Right ventricle myocardium superior (tissue), 1 donor: ENCODE measurements at places on chromosomes 11 and 22. TPM values are rescaled to one million over a fixed set of nuclear protein-coding genes. Genes with fewer than 3 reads are reported as not detected.

Gene RIMBP3B
- not detected for total RNA-seq

DNA sequence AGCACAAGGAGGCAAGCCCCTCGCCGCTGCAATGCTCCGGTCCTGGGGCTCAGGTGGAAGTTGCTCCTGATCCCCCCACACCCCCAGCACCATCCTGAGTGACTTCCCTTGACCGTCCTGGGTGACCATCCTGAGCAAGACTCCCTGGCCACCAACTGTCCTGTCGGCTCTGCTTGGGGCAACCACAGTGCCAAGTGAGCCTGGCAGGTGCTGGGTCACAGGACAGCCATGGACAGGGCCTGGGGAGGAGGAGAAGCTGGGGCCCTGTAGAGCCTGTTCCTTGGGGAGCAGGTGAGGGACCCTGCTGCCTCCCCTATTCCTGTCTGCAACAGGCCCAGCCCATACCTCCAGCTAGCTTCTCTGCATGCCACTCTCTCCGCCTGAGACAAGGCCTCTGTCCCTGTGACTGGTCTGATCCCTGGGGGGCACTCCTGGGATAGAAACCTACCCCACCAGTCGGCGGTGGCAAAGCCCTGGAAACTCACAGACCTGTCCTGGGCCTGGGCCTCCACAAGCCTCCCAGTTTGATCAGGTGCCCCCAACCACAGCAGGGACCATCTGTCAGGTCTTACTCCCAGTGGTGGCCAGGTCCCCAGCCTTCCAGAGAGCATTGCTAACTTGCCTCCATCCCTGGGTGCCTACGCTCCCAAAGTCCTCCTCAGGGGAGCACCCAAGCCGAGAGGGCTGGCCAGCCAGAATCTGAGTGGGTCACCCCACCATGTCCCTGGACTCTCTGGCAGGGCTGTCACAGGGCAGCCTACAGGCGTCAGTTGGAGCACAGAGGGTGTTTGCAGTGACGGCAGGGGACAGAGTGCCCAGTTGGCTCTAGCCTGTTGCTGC, 68.7 kb upstream of the WNT7B start:
- peak; percentile 61 for DNase-seq

GRCh38 chr11:64861227-64861975, 16.9 kb upstream of the CDC42BPG start:
- no peak for DNase-seq

DNA sequence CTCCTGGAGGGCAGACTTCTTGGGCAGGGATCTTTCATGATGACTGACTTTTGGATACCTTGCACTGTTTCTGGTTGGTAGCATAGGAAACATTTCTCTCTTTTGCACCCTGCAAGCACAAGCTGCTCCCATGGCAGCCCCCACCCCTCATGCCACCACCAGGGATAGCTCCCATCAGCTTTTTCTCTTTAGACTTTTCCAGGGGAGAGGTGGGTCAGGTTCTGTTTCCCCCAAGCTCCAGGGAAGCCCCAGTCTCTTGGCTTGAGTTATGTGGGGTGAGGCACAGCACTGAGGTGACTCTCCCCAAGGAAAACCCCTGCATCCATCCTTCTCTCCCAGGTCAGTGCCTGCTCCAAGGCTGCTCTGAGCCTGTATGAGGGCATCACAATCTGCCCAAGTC, 22.5 kb downstream of the LRRC32 start:
- no peak for DNase-seq

- DNase-seq: no peak
Observed at GRCh38 chr11:71232364-71232763, 20.0 kb downstream of the SHANK2 start.

DNA sequence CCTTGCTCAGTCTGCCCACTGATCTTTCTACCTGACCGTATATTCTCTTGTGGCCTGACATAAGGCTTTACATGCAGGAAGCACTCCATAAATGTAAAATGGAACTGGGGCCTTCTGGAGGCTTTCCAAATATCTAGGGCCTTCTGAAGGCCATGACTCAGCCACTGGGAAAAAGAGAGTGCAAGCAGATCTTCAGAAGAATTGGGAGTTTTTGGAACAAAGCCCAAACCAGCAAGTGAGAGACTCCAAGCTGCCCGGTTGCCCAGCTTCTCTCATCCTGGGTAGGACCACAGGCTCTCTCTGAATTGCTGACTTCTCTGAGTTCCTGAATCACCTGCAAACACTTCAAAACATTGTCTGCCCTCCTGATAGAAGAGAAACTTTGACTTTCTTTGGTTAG, 107.9 kb upstream of the BMAL1 start:
- DNase-seq: no peak

Gene OR51I1
- total RNA-seq: not detected

Gene LRRC74B
- total RNA-seq: not detected

- no peak for DNase-seq
Observed at GRCh38 chr11:20197881-20198280, 37.6 kb upstream of the DBX1 start.

DNA sequence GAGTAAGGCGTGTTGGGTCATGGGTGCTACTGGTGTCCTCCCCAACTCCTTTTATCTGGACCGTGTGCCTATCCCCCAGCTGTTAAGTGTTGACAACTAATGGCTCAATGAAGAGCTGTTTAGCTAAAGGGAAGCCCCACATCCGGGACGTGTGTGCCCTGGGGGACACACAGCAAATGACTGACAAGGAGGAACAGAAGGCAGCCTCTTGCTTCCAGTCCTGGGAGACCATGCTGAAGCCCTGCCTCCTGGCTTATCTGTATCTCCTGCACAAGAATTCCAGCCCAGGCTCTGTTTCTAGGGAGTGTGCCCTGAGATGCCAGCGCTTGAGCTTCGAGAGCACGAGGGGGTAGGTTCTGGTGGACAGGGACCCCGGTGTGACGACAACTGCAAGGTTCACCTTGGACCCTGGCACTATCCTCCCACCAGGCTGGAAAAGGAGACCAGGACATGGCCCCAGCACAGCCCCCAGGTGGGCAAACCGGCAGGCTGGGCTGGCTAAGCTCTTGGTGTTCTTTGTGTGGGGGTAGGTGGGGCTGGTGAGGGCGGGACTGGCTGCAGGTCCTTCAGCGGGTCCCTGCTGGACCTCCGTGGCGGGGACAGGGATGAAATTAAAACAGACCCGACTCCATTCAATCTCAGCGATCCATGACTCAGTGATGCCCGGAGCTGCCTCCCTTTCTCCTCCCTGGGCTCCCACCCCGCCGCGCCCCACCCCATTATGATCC, 21.0 kb downstream of the ASCL2 start:
- no peak for DNase-seq

- peak; percentile 85 for DNase-seq
Observed at GRCh38 chr11:94134651-94135512, 6.2 kb downstream of the PANX1 start.

Gene CSKMT
- total RNA-seq: 3.7 TPM

DNA sequence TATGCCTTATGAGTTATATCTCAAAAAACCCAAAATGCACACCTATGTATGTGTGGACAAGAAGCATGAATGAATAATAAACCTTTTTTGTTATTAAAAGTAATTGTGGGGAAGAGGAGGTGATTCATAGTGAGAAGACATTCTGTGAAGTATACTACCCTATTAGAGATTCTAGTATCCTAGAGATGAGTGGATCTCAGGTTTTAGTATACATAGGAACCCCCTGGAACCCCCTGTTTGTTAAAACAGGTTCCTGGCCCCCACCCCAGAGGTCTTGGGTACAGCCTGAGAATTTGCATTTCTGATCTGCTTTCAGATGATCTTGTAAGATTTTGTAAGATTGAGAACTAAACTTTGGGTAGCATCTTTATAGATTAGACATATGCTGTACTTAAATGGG, 17.5 kb downstream of the NUCB2 start:
- DNase-seq: no peak

GRCh38 chr11:122159861-122160260, 43.8 kb upstream of the BLID start:
- DNase-seq: no peak

DNA sequence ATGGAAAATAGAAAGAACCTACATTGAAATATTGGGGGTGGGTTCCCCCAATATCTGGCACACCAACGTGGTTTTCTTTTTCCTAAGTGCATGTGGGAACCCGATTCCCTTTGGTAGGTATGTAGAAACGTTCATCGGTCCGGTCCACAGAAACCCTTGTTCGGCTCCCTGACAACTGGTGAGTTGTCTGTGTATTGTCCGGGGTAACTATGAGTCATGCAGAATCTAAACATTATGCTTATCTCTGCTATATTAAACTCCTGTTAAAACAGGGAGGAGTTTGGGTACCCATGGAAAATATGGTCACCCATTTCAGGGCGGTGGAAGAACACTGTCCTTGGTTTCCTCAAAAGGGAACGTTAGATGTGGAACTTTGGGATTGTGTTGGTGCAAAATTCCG, 25.1 kb upstream of the ALDH3B2 start:
- DNase-seq: no peak

- no peak for DNase-seq
Observed at GRCh38 chr22:36470994-36471331, 10.5 kb downstream of the TXN2 start.

Gene PRRG4
- 0.59 TPM for total RNA-seq

GRCh38 chr11:40281052-40281580, 1178.3 kb downstream of the LRRC4C start:
- no peak for DNase-seq

- no peak for DNase-seq
Observed at GRCh38 chr11:15615398-15616096, 500.8 kb downstream of the INSC start.

- no peak for DNase-seq
Observed at GRCh38 chr11:36006556-36006955, 62.7 kb downstream of the LDLRAD3 start.

- no peak for DNase-seq
Observed at GRCh38 chr11:80412604-80413003, 971.8 kb upstream of the TENM4 start.

Gene MRGPRE
- total RNA-seq: 0.16 TPM

- DNase-seq: peak; percentile 18
Observed at GRCh38 chr22:46063846-46064227, 86.5 kb upstream of the PPARA start.

GRCh38 chr11:12693094-12693478, 18.9 kb downstream of the TEAD1 start:
- no peak for DNase-seq

Gene LRRC56
- 0.13 TPM for total RNA-seq

Gene FOXRED2
- total RNA-seq: 10.3 TPM

- no peak for DNase-seq
Observed at GRCh38 chr11:71971680-71972079, 27.0 kb upstream of the IL18BP start.

- no peak for DNase-seq
Observed at GRCh38 chr22:35452351-35452781, 52.4 kb downstream of the MCM5 start.

GRCh38 chr11:57158599-57158998, 23.2 kb upstream of the LRRC55 start:
- DNase-seq: no peak

DNA sequence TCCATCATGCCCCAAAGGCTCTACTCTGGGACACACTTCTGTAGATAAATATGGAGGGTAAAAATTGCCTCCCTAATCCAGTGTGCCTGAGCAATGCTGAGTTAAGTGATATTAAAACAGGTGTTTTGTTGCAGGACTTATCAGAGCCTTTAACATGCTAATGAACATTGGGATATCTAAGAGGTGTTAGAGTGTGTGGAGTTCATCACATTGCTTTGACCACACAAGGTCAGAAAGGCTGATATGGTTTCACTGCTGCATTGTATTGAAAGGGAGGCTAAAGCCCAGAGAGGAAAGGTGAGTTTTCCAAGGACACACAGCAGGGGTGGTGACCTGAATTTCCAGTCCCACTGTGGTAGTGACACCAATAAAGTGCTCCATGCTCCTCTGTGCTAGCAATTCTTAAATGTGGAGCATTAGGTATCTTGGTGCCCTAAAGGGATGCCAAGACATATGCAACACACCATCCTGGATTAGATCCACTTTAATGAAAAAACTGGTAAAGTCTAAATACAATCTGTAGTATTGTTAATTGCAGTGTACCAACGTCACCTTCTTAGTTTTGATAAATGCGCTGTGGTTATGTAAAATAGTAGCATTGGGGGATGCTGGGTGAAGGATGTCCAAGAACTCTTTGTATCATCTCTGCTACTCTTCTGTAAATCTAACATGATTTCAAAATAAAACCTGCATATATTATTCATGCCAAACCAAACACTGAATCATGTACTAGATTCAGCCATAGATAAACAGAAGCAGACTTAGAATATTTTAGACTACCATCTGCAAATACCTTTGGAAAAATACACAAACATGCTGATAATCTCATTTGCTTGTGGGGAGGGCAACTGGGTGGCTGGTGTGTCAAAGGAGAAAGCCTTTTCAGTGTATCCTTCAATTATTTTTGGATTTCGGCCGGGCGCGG, 45.8 kb downstream of the MIAT start:
- DNase-seq: no peak

DNA sequence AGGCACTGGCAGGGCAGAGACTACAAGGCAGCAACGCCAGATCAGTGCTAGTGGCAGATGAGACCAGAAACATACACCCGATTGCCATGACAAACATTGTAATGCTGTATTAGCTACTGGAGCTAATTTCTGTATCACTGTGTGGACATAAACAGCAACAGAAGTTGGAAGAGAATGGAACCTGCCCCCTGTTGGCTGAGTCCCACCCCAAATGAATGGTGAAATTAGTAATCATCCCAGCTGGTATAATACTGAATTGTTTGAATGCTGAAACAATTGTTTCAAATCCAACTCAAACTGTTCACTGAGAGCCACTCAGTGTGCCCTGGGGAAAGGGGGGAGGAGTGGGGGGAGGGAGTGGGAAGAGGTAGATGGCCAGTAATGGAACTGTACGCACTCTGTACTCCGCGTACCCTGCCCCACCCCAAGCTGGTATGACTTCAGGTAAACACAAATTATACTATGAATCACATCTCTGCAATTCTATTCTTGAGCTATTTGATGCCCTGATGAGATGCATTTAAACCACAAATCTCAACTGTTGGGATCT, 11.2 kb upstream of the BIRC3 start:
- DNase-seq: no peak

- peak; percentile 86 for DNase-seq
Observed at GRCh38 chr22:24091551-24092420, 80.7 kb downstream of the CABIN1 start.

Gene PTPRCAP
- 1.0 TPM for total RNA-seq
